ENCODE measurements at places on chromosomes 12 and 14. TPM values are rescaled to one million over a fixed set of nuclear protein-coding genes. Genes with fewer than 3 reads are reported as not detected.

Gene TAS2R13
- not detected for polyA plus RNA-seq

Gene EFS
- polyA plus RNA-seq: 38.6 TPM

Gene ACSS3
- 6.4 TPM for polyA plus RNA-seq

Gene LRTM2
- 0.32 TPM for polyA plus RNA-seq

Gene GALNT16
- 25.2 TPM for polyA plus RNA-seq

- DNase-seq: no peak
Measured at GRCh38 chr12:110992909-110993308, 72.5 kb upstream of the MYL2 start.

DNA sequence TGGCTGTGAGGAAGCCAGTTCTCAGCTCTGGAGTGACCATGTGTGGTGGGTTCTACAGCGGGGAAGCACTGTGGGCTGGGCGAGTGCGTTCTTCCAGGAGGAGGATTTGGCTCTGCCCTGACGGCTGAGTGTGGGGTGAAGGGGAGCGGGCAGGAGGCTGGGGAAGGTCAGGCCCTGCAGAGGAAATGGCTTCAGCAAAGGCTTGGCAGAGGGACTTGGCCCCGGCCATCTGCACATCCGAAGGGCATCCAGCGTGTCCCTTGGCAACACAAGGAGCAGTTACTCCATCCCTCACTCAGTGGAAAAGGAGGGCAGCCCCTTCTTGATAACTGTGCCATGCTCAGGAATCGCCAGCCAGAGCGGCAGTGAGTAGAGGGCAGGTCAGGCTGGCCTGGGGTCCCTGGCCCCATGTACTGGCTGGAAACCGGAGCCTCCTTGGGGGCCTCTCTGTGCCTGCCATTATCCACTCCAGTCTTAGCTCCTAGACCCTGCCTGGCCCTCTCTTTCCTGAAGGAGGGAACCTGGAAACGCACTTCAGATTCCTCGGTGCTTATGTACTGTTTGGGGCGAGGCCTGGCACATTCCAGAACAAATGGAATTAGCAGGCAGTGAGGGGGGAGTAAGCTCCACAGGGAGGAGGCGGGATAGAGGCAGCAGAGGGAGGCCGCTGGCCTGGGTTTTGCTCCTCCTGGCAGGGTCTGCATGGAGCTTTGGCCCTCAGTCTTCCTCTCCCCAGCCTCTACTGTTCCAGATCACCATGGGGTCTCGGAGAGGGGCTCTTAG lies 133.6 kb upstream of the NCOR2 start:
- no peak for DNase-seq

- DNase-seq: no peak
Measured at GRCh38 chr12:93702707-93703315, 25.6 kb downstream of the CRADD start.

DNA sequence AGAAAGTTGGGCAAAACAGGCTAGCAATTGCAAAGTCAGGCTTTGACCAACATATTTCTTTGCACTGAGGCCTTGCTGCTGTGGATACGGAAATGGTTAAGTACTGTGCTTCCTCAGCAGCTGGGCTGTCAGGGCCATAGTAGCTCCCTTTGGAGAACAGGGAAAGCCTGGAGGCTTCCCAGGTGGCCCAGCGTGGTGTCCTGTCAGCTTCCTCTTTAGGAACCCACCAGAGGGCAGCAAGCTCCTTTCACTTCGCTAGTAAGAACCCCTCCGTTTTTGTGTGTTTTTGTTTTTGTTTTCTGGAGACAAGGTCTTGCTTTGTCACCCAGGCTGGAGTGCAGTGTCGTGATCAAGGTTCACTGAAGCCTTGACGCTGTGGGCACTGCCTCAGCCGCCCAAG lies 1.7 kb upstream of the CFAP251 start:
- DNase-seq: peak; percentile 28

DNA sequence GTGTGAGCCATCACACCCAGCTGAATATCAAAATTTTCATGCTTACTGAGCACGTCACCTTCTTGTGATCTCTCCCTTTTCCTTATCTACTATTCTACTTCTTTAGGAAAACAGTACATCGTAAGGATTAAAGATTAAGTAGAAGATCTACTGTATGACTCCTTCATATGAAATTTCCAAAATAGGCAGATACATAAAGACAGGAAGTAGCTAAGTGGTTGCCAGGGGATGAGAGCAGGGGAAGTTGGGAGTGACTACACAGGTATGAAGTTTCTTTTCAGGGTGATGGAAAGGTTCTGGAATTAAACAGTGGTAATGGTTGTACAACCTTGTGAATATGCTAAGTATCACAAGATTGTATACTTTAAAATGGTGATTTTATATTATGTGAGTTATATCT lies 36.5 kb upstream of the CERS5 start:
- DNase-seq: no peak

GRCh38 chr12:105253866-105254513 lies 18.0 kb upstream of the APPL2 start:
- DNase-seq: peak; percentile 86

DNA sequence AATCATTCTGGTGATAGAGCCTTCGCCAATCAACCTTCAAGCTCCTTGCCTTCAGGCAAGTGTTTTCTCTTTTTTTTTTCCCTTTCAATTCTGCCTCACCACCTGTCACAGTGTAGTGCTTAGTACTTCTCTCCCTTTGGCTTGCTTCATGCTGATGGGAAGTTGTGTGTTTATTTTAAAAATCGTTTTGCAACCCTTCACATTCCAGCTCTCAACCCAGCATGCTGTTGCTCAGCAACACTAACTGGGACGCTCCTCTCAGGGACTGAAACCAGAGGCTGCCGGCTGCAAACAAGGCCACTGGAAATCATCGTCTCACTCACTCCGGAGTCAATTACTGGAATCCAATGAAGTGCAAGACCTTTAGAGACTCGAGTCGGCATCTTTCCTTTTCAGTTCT lies 342.7 kb downstream of the PRKD1 start:
- DNase-seq: peak; percentile 44

DNA sequence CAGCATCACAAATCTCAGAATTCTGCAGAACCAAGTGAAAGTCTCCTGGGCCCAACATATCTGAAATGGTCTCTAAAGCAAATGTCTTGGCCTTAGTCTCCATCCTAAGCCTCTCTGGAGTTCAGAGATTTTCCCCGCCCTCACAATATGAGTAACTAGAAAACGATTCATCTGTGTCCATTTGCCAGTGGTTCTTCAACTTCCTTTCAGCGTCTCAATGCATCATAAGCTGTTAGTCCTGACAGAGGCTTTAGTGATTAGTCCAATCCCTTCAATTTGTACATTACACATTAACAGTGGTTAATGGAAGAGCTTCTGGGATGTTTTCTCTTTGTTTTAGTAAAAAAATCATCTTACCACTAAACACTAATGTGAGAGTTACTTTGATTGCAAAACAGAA lies 17.4 kb downstream of the NPC2 start:
- DNase-seq: no peak

DNA sequence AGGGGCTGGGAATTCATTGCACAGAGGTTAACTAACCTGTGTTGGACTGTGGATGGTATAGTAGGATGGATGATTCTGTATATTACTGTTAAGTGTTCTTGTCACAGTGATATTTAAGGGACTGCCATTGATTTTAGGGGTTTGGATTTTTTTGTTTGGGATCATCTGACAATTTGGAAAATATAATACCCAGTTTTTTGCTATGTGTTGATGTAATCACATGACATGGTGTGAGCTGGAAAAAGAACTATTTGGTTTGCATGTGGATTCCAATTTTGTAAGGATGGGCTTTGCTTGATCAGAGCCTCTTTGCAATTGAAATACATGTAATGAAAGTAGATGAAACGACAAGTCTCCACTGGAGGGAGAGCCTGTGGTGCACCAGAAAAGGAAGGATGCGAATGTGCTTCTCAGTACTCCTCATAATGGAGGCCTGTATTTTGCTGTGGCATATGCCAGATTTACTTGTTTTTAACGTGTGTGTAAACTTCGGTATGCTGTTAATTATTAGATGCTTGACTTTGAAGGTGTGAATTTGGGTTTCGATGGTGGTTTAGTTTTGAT lies 2.7 kb downstream of the DYRK2 start:
- no peak for DNase-seq

DNA sequence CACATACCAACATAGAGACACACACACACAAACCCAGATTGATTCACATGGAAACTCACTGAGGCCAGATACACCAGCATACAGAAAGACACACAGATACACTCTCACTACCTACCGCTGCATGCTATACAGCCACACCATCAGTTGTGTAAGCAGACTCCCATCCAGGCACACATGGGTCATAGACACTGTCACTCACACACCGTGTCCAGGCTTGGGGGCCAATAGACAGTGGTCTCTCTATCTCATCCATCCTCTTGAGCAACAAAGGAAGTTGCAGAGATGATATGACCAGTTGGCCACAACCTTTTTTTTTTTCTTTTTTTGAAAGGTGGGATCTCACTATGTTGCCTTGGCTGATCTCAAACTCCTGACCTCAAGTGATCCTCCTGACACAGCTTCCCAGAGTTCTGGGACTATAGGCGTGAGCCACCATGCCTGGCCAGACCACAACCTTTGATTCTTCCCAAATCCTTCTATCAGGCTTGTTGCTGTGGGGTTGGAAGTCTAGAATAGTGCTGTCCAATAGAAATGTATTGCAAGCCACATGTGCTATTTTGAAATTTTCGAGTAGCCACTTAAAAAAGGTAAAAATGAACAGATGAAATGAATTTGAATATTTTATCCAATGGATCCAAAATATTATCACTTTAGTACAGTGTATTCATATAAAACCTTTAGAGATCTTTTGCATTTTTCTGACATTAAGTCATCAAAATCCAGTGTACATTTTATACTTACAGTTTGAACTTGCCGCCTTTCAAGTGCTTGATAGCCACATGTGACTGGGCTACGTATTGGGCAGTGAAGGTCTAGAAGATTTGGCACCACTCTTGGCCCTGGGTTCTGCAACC lies 7.4 kb downstream of the LRP1-AS start:
- no peak for DNase-seq

- DNase-seq: no peak
Measured at GRCh38 chr14:24954037-24954699, 95.8 kb downstream of the STXBP6 start.

GRCh38 chr14:69574263-69574953 lies at the start of gene CCDC177:
Gene CCDC177 (minus strand): TSS chr14:69574871. CDS start chr14:69573622, 1,249 bp downstream.
- no peak for DNase-seq

- no peak for DNase-seq
Measured at GRCh38 chr14:93301821-93302447, 30.9 kb downstream of the BTBD7 start.

GRCh38 chr12:40499856-40500255 lies 192.4 kb upstream of the CNTN1 start:
- DNase-seq: no peak

- no peak for DNase-seq
Measured at GRCh38 chr14:100603341-100604120, 16.3 kb upstream of the BEGAIN start.

DNA sequence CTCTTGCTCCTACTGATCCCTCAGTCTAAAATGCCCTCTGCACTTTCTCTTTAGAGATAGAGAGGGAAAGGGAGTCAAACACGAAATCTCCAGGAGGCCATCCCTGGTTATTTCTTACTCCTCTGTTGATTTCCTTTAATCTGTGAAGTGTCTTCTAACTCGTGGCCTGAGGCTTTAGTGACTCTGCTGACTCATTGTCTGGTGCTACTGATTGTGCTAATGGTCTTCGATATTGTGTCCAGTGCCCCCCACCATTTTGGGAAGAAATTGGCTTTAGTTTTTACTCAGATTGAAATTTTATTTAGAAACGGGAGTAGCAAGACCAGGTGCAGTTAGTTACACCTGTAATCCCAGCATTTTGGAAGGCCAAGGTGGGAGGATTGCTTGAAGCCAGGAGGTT lies 839 bp downstream of the CLEC9A start:
- DNase-seq: no peak

- DNase-seq: no peak
Measured at GRCh38 chr12:57107456-57108155, 3.6 kb downstream of the STAT6 start.

DNA sequence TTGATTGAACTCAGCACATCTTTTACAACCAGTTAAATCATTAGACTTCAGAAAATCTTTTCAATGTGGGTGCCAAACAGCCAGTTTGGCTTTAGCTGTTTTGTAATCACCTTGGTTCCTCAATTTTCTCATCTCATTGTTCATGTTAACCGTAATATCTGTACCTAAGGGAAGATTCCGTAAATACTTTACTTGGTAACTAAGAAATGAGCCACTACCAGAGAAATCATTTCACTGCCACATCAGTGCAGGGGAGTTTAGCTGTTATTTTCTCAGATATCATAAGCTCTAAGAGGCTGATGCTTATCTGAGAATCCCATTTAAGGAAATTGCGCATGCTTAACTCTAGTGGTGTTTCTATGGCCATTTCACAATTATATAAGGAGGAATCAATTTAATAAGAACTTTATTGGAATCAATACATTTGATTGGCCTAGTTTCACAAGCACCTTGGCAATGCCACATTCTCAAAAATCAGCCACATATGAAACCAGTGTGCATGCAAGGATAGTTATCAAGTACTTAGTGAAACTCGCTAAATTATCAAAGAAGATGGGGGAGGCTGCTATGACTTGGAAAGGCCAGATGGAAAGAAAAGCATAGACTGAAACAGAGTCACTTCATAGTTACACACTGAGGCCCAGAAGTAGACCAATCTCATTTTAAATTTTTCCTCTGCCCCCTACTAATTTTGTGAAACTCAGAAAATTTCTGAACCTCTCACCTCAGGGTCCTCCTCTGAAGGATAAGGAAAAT lies 28.1 kb upstream of the IL22 start:
- DNase-seq: no peak

DNA sequence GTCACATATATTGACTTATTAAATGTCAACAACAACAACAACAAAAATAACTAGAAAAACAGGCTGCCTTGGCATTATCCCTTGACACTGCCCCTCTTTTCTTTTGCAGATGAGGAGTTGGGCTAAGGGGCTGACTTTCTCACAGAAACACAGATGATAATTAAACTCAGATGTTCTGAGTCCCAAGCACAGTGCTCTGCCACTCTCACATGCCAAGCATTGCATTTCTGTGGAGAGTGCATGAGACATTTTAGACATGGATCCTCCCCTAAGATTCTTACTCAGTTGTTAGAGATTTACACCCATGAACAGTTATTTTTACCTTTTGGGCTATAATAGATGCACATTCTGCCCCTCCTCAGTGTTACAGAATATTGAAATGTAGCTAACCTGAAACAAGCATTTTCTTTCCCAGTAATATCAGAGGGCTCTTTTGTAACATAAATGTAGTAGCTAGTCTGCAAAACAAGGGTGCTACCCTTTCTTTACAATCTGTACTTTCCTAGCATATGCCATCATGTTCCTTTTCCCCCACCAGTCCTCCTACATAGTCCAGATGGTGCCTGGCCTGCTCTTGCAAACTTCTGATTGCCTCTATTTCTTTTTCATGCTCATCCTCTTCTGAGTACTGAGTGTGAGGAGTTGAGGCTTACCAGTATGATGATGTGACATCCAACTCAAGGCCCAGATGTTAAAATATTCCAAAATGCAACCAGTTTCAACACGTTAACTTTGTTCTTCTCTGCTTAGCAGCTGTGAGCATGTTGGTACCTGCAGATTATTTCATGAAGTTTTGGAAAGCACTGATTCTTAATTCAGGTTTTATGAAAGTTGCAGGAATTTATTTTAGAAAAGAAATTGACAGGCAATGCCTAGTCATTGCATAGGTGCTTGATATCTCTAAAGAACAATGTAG lies 125.0 kb upstream of the ATP2B1 start:
- DNase-seq: no peak

All from muscle of back (tissue), 13 donors.